ENCODE measurements at places on chromosomes 2 and 18. TPM values are rescaled to one million over a fixed set of nuclear protein-coding genes. Genes with fewer than 3 reads are reported as not detected.

Gene PIKFYVE
- 23.6 TPM for total RNA-seq

Gene PIAS2
- total RNA-seq = 29.0 TPM

Gene LRRTM1
- total RNA-seq = not detected

Gene CYP20A1
- total RNA-seq = 12.1 TPM

GRCh38 chr2:120715941-120716340 lies 19.7 kb upstream of the GLI2 start:
- DNase-seq = no peak
- H3K4me1 ChIP-seq = no peaks in the 10 kb centered on the region
- H3K36me3 ChIP-seq = no peaks in the 10 kb centered on the region
- H3K4me3 ChIP-seq = no peak overlapping the region
- no peaks in the 10 kb centered on the region for H3K27me3 ChIP-seq

GRCh38 chr2:178422097-178422496 lies 28.9 kb downstream of the PRKRA start:
- DNase-seq = no peak
- no peaks in the 10 kb centered on the region for H3K27me3 ChIP-seq
- no peak overlapping the region for H3K27ac ChIP-seq

DNA sequence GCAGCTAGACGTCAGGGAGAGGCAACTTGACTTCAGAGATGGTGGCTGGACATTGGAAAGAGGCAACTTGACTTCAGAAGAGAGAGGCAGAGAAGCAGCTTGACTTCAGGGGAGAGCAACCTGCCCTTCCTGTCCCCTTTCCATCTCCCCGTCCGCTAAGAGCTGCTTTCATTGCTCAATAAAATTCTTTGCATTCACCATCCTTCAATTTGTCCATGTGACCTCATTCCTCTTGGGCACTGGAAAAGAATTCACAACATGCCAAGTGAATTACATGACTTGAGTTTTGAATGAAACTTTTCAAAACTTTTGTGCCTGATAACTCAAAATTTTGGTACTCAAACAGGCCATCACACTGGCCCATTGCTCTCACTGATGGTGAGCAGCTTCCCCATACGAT lies 158.9 kb downstream of the DPP4 start:
- H3K4me1 ChIP-seq = no peaks in the 10 kb centered on the region
- DNase-seq = no peak
- no peak overlapping the region for H3K27ac ChIP-seq
- no peak overlapping the region for H3K4me3 ChIP-seq
- no peaks in the 10 kb centered on the region for H3K27me3 ChIP-seq

DNA sequence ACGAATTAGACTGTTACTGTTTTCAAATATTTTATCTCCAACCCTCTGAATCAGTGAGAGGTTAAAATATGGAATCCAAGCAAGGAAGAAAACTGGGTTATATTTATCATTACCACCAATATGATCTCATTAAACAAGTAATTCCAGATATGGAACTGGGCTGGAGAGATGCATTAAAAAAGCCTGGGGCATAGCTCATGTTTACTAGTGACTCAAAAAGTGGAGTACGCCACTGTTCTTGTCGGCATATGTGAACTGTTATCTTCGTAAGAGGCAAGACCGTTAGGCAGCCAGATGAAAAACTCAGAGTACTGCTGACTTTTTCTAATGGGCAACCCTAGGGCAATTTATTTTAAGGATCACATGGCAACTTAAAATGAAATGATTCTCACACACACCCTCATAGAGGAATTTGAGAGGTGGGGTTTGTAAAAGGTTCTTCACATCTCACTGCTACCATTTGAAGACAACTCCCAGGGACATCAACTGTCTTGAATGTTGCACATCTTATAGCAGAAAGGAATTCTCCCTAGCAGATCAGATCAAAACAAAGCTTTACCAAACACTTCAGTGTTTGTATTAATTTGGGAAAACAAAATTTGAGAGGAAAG lies 105.2 kb upstream of the TFCP2L1 start:
- H3K4me1 ChIP-seq = no peaks in the 10 kb centered on the region
- no peaks in the 10 kb centered on the region for H3K27me3 ChIP-seq
- no peak overlapping the region for H3K27ac ChIP-seq
- peaks cover 5% of the 10 kb centered on the region for H3K36me3 ChIP-seq

GRCh38 chr18:60875957-60876507 lies 457.2 kb upstream of the CDH20 start:
- H3K36me3 ChIP-seq = no peaks in the 10 kb centered on the region
- no peak overlapping the region for H3K27ac ChIP-seq
- no peak overlapping the region for H3K4me3 ChIP-seq
- DNase-seq = no peak
- no peaks in the 10 kb centered on the region for H3K4me1 ChIP-seq

- H3K4me3 ChIP-seq = peak overlapping the region; percentile 45
- no peak overlapping the region for H3K27ac ChIP-seq
- DNase-seq = peak; percentile 95
- H3K4me1 ChIP-seq = peaks cover 9% of the 10 kb centered on the region
- no peaks in the 10 kb centered on the region for H3K27me3 ChIP-seq
These were observed 28.2 kb upstream of the BCL11A start for GRCh38 chr2:60581433-60582282.

DNA sequence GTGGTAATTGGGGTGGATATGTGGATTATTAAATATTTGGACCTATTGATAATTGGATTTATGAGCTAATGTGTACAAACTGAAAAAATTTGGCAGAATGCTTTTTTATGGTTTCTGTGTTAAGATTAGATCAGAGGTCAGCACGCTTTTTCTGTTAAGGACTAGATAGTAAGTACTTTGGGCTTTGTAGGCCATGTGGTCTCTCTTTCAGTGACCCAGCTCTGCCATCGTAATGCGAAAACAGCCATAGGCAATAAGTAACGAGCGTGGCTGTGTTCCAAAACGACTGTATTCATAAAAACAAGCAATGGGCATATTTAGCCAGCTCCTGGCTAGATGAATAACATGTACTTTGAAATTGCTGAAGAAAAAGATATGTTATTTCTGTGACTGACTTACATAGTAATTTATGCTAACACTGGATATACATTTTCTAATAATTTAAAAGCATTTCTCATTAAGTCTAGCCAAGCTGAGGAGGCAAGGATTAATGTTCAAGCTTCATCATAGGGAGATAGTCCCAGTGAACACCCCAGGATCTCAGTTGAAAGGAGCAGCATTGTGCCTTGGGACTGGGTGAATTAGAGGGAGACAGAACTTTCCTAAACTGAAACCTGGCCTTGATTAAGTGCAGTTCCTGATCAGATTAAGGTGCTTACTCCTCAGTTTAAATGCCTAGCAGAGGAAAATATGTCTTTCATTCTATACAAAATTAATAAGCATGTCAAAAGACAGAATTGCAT lies 20.0 kb downstream of the CCDC138 start:
- no peak overlapping the region for H3K27ac ChIP-seq
- no peaks in the 10 kb centered on the region for H3K36me3 ChIP-seq
- no peaks in the 10 kb centered on the region for H3K4me1 ChIP-seq
- H3K4me3 ChIP-seq = no peak overlapping the region

GRCh38 chr2:231611273-231612108 lies 18.8 kb downstream of the TEX44 start:
- DNase-seq = no peak
- H3K27me3 ChIP-seq = no peaks in the 10 kb centered on the region
- peak overlapping the region; percentile 88 for H3K27ac ChIP-seq
- H3K4me1 ChIP-seq = peaks cover 40% of the 10 kb centered on the region

- H3K27me3 ChIP-seq = no peaks in the 10 kb centered on the region
- H3K27ac ChIP-seq = no peak overlapping the region
- no peaks in the 10 kb centered on the region for H3K4me1 ChIP-seq
- H3K36me3 ChIP-seq = no peaks in the 10 kb centered on the region
- no peak overlapping the region for H3K4me3 ChIP-seq
- DNase-seq = no peak
These were observed 105.8 kb downstream of the SPP2 start for GRCh38 chr2:234156326-234156725.

DNA sequence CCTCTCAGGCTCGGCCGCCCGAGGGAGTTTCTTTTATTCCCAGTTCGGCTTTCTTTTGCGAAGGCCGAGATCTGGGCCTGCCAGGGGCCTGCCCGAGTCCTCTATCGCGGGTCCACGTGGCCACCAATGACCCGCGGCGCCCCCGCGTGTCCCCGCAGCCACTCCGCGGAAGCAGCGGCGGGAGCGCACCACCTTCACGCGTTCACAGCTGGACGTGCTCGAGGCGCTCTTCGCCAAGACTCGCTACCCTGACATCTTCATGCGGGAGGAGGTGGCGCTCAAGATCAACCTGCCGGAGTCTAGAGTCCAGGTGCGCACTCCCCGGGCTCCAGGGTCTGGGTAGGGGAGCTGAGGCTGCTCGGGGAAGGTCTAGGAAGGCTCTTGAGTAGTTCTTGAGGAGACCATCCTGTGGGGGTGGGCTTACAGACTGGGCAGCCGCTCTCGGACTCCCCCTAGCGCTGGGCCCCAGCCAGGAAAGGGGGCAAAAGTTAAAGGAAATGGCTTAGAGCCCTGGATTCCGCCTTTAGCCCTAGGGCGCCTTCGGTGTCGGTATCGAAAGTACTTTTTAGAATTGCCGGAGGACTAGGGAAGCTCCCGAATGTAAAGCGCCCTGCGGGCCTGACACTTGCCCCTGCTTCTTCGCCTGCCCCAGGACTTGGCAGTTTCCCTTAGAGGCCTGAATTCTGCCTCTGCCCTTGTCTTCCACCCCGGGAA lies 3.4 kb downstream of the OTX1 start:
- no peaks in the 10 kb centered on the region for H3K27me3 ChIP-seq
- no peak overlapping the region for H3K27ac ChIP-seq
- H3K36me3 ChIP-seq = no peaks in the 10 kb centered on the region

GRCh38 chr2:108571286-108571685 lies 37.0 kb downstream of the LIMS1 start:
- H3K27ac ChIP-seq = no peak overlapping the region
- H3K4me1 ChIP-seq = no peaks in the 10 kb centered on the region
- no peak overlapping the region for H3K4me3 ChIP-seq
- no peak for DNase-seq

GRCh38 chr2:47016172-47016913 lies 100.7 kb upstream of the MCFD2 start:
- no peaks in the 10 kb centered on the region for H3K27me3 ChIP-seq
- peak; percentile 44 for DNase-seq
- H3K36me3 ChIP-seq = peaks cover 33% of the 10 kb centered on the region
- H3K4me3 ChIP-seq = no peak overlapping the region
- H3K27ac ChIP-seq = peak overlapping the region; percentile 53
- H3K4me1 ChIP-seq = peaks cover 6% of the 10 kb centered on the region

GRCh38 chr2:67498931-67499330 lies 101.8 kb downstream of the ETAA1 start:
- H3K4me1 ChIP-seq = no peaks in the 10 kb centered on the region
- H3K36me3 ChIP-seq = no peaks in the 10 kb centered on the region
- H3K27me3 ChIP-seq = no peaks in the 10 kb centered on the region
- no peak overlapping the region for H3K27ac ChIP-seq
- H3K4me3 ChIP-seq = no peak overlapping the region
- DNase-seq = no peak

- H3K27me3 ChIP-seq = no peaks in the 10 kb centered on the region
- H3K36me3 ChIP-seq = no peaks in the 10 kb centered on the region
- no peak overlapping the region for H3K27ac ChIP-seq
- H3K4me3 ChIP-seq = no peak overlapping the region
- no peaks in the 10 kb centered on the region for H3K4me1 ChIP-seq
These were observed 59.7 kb upstream of the DNMT3A start for GRCh38 chr2:25401307-25402026.

- H3K36me3 ChIP-seq = no peaks in the 10 kb centered on the region
- no peaks in the 10 kb centered on the region for H3K27me3 ChIP-seq
- no peaks in the 10 kb centered on the region for H3K4me1 ChIP-seq
- no peak overlapping the region for H3K4me3 ChIP-seq
- H3K27ac ChIP-seq = no peak overlapping the region
These were observed 191.0 kb downstream of the GLI2 start for GRCh38 chr2:120926463-120927264.

DNA sequence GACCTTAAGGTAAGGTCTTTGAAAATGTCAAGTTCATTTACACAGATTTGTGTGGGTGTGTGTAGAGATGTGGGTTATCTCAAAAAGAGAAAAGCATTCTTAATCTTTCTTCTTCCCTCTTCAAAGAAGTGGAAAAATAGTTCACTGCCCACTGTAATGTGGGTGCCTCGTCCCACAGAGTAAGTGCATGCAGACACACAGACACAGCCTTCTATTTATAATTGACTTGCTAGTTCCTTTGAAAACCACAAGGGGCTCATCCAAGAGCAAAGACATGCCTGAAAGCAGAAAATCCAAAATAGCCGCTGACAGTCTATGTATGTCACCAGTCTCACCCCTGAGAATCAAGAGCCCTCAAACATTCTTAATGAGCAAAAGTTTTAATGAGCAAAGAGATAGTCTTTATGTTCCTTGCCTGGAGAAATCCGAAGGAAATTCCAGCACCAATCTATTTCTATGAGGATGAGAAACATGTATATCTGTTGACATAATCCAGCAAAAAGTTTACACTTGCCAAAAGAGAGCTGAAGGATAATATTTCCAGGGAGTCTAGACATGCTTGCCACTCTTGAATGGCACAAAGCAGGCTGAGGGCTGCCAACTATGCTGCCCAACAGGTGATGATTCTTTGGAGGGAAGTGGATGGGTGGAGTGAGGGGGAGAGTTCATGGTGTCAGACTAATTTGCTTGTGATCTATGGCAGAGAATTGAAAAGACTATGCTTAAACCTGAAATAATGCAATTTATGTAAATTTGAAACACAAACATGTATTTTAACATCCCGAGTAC lies 93.9 kb downstream of the ACVR1 start:
- no peak for DNase-seq
- no peaks in the 10 kb centered on the region for H3K36me3 ChIP-seq
- peaks cover 29% of the 10 kb centered on the region for H3K4me1 ChIP-seq
- H3K27ac ChIP-seq = no peak overlapping the region

DNA sequence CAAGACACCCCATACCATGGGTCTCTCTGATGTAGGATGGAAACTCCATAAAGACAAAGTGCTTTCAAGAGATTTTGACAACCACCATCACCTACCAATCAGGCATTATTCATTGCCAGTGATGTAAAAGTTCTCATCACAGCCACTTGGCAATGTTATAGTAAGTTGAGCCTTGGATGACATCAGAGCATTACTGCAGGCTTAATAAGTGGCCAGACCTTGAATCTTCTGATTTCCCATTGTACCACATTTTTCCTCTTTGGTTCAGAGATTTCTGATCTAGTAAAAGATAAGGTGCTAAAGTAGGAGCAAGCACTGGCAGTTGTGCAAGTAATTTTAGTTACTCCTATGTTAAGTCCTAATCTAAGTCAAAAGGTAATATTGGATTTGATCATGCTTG lies 36.5 kb downstream of the OSR1 start:
- no peaks in the 10 kb centered on the region for H3K27me3 ChIP-seq
- H3K4me1 ChIP-seq = no peaks in the 10 kb centered on the region
- no peak for DNase-seq
- H3K4me3 ChIP-seq = no peak overlapping the region

DNA sequence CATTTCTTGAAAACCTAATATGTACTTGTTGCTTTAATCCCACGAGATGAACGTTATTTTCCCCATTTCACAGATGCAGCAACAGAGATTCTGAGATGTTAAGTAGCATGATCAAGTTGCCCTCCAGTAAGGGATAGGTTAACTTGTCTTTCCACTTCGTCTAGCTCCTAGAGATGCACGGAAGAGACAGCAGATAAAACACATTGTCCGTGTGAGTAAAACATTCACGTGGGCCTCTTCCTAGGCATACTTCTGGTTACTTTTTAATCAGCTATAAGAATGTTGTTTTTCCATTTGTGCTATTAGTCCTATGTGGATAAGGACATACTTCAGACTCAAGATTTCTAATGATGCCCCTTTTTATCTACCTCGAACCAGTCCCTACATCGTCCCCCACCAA lies 1.2 kb upstream of the ARHGAP28 start:
- H3K4me3 ChIP-seq = no peak overlapping the region
- no peak for DNase-seq
- no peaks in the 10 kb centered on the region for H3K27me3 ChIP-seq
- H3K27ac ChIP-seq = peak overlapping the region; percentile 51
- H3K36me3 ChIP-seq = no peaks in the 10 kb centered on the region

Data from upper lobe of left lung (tissue), 6 donors.